ENCODE measurements at places on chromosomes 6 and 20.

- DNase-seq, result peak; percentile 39
Observed at GRCh38 chr20:57048027-57048869, 218.2 kb downstream of the BMP7 start.

GRCh38 chr6:142478117-142478516 is 176.3 kb downstream of the ADGRG6 start:
- no peak for DNase-seq

GRCh38 chr20:602111-602970 is 7.8 kb downstream of the TCF15 start:
- DNase-seq, result no peak

DNA sequence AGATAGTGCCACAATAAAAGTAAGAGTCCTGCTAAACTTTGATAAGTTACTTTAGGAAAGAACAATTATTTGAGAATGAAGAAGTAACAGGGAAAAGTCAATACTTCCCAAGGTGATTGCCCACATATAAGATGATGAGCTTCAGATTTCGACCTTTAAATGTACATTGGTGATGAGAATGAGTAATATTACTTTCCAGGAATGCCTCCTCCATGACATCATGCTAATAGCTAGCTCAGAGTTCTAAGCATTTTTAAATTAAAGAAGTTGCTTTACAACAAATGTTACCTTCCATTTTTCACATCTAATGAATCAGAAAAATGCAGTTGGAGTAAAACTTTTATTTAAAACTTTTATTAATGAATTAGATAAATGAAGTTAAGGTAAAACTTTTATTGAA is 22.5 kb upstream of the OPN5 start:
- DNase-seq, result no peak
